ENCODE measurements at places on chromosomes 6 and 20.

DNA sequence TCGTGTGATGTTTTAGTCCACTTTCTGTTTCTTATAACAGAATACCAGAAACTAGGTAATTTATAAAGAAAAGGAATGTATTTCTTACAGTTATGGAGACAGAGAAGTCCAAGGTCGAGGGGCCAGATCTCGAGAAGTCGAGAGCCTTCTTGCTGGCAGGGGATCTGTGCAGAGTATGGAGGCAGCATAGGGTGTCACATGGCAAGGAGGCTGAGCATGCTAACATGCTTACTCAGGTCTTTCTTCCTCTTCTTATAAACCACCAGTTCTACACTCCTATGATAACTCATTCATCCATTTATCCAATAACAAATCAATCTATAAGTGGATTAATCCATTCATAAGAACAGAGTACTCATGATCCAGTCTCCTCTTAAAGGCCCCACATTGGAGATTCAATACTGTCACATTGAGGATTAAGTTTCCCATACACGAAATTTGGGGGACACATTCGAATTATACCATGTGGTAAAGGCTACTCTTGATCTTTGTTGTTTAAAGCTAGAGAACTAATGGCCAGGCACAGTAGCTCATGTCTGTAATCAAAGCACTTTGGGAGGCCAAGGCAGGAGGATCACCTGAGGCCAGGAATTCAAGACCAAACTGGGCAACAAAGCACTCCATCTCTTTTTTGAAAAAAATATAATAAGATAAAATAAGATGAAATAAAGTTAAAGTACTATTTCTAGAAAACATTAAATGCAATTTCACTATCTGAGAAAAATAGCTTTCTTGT lies 2.1 kb downstream of the GOPC start:
- no peak for DNase-seq

DNA sequence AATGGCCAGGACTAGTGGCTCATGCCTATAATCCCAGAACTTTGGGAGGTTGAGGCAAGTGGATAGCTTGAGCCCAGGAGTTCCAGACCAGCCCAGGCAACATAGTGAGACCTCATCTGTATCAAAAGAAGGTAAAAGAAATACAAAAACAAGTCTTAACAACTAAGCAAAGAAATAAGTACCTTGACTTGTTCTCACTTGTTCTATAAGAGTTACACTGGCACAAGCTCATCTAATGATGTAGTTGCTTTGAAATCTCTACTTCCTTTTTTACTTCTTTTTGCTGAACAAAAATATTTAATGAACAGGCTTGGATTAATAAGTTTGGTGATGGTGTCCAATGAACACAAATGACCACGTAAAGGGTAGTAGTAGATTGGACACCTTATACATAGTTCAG lies 72.2 kb downstream of the SGK1 start:
- DNase-seq: no peak

DNA sequence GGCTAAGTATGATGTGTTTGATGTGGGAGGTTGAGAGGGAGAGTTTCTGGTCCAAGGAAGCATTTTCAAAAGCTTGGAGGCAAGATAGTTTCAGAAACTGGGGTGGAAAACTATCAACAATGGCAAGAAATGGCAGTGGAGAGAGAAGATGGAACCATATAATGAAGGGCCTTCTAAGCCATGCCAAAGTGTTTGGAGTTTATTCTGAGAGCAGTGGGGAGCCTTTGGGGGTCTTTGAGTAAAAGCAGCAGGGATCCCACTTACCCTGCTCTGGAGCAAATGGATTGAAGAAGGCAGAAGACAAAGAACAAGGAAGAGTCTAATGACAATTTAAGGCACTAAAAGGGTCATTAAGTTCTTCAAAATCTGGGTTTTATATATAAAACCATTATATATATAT lies 538.9 kb downstream of the UTRN start:
- no peak for DNase-seq

DNA sequence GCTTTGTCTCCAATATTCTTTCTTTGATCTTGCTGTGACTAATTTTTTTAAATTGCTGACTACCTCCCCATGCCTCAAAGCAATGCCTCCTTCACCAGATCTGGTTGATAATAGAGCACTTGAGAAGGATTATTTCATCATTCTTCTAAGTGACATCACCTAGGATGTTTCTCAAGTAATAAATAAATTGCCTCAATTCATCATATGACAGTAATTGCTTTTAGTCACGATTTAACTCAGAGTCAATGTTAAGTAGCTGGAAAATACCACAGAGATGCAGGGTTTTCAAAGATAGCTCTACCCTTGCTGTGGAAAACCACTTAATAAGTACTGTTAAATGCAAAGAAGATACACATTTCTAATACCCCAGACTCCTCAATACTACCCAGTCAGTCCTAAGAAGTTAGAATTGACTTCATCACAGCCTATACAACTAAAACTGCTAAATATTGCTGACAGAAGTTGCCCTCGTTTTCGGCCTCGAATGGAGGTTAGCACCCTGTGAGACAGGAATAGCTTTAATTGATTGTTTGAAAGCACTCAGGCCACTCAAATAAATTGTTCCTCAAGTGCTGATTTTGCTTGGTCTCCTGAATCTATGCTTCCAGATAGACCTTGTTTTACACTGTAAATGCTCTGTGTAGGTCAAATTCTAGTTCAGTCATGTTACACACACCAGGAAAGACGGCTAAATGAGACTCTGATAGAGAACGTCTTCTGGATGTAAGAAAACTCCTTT lies 640.6 kb upstream of the CHD6 start:
- no peak for DNase-seq

- no peak for DNase-seq
These were observed 131.9 kb downstream of the TRMT11 start for GRCh38 chr6:126118058-126118755.

DNA sequence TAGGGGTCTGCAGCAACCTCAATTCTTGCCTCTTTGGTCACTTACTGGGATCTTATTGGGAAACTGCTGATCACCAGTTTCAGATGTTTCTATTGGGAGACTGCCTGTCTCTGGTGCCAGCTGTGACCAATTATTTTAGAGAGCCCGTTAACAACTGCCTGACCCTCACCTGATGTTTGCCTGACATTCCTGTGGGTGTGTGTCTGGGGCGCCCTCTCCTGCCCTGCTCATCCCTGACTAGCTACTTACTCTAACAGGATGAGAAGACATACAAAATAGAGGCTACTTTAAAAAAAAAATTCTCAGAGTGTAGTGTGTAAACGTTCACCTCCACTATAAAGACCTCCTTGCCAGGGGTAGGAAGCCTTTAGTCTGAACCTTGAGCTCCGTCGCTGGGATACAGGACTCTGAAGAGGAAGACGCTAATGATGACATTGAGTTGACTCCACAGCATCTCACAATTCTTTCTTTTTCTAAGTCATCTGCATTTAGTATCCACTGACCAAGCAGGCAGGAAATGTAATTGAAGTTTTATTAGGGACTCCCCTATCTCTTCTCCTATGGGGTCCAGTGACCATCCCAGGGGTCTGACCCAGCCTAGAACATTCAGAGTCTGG lies 54.6 kb upstream of the DDR1 start:
- DNase-seq: no peak

- DNase-seq: no peak
These were observed 87.2 kb downstream of the UBE3D start for GRCh38 chr6:82978362-82978945.

DNA sequence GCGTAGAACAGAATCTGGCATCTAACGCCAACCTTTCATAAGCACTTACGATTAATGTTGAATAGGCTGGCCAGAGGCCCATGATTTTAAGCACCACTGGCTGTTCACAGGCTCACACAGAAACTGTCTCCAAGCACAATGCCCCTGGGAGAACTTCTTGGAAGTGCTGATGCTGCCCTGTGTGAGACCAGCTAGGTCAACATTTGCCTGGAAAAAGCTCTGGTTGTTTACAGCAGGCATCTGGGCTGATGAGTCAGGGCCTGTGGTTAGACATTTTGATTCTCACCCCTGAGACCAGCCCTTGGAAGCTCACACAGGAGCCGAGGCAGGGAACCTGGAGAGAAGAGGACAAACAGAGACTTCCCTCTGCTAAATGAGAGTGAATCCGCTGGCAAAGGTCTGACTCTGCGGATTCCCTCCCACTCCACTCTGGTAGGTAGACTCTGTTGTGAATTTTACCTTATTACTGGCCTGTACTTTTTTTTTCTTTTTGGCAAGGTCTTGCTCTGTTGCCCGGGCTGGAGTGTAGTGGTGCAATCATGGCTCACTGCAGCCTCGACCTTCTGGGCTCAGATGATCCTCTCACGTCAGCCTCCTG lies 6.8 kb upstream of the SULF2 start:
- peak; percentile 93 for DNase-seq
